ENCODE measurements at places on chromosomes 6 and 20.

DNA sequence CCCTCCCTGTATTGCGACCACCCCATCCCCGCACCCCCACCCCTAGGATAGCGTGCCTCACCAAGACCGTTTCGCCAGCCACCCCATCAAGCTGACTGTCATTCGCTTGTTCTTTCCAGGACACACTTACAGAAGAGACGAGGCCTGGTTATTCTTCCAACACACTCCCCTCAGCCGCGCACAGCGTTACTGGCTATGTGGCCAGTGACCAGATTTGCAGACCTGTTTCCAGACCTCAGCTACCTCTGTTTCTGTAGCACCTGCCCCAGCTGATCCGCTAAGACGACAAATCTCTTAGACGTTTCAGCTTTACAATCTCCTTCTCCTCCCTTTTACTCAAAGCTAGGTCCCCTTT lies 26.1 kb downstream of the HLA-F start:
- DNase-seq, result no peak

DNA sequence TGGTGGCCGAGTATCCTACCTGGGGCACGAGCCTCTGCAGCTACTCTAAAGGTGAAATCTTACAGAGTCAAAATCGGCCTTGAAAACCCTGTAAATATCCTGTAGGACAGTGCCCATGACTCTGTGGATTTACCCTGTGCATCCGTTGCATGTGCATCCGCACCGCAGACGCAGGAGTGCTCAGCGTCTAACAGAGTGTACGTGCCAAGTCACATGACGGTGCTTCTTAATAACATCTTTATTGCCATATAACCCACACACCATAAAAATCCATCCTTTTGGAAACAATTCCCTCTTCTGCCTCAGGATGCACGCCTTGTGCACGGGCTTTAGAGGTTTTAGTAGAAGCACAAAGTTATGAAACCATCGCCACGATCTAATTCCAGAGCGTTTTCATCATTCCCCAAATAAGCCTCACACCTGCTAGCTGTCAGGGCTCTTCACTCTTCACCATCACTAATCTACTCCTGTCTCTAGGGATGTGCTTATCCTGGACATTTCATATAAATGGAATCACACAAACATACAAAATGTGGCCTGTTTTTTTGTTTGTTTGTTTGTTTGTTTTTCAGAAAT lies 384.5 kb upstream of the SULF2 start:
- no peak for DNase-seq

DNA sequence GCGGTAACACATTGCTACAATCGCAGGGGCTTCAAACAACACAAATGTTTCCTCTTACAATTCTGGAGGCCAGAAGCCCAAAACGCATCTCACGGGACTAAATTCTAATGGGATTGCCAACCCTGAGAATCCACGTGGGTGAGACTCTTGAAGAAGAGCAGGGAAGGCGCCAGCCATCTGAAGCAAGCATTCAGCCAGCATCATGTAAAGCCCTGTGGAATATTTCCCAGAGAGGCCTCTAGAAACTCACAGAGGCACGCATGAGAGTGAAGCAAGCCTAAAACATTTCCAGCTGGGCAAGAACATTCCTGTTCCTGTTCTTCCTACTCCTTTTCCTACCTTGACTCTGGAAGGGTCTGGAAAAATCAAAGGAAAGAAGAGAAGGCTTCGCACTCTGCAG lies 19.6 kb upstream of the FNDC1 start:
- DNase-seq, result no peak

DNA sequence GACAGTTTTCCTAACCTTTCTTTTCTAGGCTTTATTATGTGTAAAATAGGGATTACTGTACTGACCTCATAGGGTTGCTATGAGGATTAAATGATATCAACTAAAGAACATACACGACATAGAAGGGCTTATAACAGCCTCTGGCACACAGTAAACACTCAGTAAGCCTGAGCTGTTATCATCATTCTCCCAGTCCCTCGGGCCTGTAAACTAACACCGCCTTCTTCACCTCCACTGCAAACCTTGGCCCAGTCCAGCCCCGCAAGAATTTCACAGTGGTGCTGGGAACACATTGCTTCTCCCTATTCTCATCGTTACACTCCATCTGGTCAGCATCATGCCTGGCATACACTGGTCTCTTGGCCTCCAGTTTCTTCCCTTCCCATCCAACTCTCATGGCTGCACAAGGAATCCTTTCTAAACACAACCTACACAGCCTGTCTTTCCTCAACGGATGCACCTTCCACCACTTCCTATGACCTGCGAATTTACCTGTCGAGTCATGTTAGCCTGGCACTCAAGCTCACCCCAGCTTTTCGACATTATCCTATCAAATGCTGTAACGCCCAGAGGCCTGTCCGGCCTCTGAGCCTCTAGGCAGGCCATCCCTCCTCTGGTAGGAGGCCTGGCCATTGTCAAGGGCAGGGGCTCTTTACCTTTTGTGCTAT lies 92.1 kb downstream of the FYN start:
- no peak for DNase-seq

DNA sequence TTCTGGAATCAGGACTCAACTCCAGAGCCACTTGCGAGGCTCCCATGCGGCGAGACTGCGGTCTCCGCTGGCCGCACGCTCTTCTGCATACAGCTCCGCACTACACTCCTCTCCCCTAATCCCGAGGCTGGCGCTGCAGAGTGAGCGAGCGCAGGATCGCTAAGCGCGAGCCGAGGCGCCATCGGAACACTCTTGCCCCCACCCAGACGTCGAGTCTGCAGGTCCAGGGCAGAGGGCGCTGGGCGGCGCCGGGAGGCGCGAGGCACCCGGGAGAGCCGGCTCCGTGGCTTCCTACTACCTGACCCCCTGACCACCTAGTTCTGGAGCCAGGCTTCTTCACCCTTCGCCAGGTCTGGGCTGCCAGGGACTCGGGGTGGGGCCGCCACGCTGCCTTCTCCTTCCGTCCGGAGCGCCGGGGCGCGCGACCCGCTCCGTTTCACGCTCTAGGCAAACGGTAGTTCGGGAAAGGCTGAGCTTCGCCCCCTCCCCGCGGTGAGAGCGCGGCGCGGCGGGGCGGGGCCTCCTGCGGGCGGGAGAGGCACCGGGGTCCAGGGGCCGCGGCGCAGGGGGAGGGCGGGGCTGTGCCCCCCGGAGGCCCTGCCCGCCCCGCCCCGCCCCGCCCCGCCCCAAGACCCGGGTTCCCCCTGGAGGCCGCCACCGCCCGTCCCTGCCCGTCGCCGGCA lies 5.4 kb upstream of the TUBB2A start:
- no peak for DNase-seq

DNA sequence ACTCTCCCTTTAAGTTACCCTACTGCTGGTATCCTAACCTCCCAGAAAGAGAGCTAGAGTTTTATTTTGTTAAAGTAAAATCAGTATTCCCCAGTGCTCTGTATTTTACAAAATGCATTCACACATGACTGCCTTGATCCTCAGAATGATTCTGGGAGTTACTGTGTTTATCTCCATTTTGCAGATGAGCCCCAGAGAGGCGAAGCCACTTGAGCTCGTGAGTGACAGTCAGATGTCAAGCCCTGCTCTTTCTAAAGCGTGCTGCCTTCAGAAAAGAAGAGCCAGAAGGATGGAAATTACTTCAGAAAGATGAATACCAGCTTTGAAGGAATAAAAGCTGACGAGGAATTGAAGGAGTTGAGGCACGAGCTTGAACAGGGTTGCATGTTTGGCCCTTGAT lies 14.1 kb upstream of the OSER1 start:
- DNase-seq, result no peak

DNA sequence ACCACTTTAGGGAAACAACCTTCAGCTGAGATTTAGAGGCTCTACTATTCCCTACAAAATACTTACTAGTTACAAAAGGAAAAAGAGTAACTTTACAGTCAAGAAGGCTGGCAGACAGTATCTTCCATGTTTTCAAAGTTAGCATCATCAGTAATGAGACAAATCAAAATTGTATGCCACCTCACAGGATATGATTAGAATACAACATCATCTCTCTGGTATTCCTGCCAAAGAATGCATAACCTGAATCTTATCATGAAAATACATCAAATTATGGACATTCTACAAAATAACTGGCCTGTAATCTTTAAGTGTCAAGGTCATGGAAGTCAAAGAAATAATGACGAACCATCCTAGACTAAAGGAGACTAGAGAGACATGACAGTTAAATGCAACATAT lies 38.4 kb downstream of the CDK5RAP1 start:
- no peak for DNase-seq

- no peak for DNase-seq
Measured at GRCh38 chr6:14149739-14150130, 32.2 kb downstream of the CD83 start.

DNA sequence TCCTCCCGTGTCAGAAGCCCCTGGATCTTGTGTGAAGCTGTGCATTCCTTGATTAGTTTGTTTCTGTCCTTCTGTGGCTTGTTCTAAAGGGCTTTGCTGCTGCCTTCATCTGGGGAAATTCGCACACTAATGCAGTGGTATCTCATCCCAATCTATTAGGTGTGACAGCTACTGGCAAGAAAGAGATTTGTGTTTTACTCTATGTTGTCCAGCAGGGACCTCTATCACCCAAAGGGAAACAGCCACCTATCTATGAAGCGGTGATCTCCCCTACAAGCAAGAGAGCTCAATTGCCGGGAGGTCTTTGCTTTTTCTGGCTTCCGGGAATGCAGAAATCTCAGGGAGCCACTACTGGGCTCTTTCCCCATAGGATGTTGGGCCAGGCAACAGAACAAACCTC lies 151.8 kb downstream of the NRN1 start:
- no peak for DNase-seq

DNA sequence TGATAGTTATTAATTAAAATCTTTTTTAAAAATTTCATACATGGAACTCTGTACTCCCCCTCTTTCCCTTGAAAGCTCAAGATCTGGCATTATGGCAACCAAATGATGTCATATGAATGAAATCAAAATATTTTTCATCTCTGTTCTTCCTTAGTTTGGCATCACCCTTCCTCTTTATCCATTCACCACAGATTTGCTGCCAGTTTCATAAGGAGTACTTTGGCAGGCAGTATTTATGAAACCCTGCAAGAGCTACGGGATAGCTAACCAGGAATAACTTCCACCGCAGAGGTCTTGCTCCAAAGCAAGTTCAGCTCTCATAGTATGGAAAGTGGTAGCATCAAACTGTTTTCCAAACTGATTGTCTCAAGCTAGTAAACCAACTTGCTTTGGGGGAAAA lies 113.9 kb upstream of the DOK5 start:
- no peak for DNase-seq
